ENCODE measurements at places on chromosomes 2 and 18. TPM values are rescaled to one million over a fixed set of nuclear protein-coding genes. Genes with fewer than 3 reads are reported as not detected.

GRCh38 chr2:209114588-209115240, 309.1 kb upstream of the MAP2 start:
- DNase-seq, result no peak

GRCh38 chr18:26547646-26548414, 523 bp downstream of the KCTD1 start:
- DNase-seq, result peak; percentile 66

- DNase-seq, result no peak
Measured at GRCh38 chr2:106117882-106118684, 76.0 kb downstream of the UXS1 start.

DNA sequence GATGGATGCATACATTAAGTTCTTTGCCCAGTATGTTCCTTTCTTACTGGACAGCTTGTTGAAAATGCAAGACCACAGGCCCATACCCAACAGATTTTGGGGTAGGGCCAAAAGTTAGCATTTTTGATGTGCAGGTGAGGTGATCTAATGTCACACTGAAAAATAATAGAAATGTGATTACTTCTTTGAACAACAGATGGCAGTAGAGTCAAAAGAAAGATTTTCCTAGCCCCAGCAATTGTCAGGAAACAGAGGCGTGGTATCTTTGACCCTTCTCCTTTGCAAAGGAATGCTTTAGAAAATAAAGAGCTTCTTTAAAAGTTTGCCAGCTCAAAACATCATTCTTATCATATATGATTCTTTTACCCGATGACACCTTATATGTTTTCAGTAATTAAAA, 343.6 kb upstream of the SYT4 start:
- no peak for DNase-seq

- no peak for DNase-seq
Measured at GRCh38 chr18:34933909-34934661, 107.1 kb upstream of the MAPRE2 start.

DNA sequence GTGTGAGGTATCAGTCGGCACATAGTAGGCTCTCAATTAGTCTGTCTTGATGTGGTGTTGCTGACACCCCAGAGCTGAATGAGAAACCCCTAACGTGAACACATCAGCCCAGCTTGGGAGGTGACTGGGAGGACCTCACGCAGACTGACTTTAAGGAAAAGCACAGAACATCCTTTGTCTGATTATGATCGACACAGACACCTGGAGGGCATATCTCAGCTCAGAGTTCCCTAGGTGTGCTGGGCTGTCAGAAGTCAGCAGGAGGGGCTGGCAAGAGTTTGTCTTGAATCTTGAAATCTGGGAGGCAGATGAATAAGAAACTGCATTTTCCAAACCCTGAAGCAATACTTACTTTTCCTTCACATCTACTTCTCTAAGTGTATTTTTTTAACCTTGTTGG, 16.8 kb upstream of the MYCN start:
- no peak for DNase-seq

DNA sequence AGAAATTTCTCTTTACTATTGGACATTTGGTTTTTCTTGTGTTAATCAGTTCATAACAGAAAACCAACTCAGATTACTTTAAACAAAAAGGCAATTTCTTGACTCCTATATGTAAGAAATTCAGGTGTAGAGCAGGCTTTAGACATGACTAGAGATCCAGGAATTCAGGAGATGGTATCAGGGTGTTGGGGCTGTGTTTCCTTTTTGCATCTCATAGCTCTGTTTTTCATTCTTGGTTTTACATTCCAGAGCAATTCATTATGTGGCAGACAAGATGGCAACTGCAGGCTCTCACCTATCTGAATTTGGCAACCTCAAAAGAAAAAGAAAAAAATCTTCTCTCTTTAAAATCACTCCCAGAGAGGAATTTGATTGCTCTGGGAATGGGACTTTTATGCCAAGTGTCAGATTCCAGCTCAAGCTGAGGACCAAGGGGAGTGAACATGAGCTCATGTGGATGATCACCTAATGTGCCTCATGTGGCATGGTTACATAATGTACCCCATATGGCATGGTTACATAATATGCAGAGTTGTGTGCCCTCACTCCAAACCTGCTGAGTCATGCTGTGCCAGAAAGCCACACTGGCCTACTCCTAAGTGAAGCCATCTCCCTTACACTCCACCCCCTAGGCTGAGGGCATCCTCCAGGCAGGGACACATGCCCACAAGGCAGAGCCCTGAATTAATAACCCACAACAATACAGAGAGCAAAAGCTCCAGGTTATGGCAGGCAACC, 282.7 kb downstream of the MBD2 start:
- no peak for DNase-seq

DNA sequence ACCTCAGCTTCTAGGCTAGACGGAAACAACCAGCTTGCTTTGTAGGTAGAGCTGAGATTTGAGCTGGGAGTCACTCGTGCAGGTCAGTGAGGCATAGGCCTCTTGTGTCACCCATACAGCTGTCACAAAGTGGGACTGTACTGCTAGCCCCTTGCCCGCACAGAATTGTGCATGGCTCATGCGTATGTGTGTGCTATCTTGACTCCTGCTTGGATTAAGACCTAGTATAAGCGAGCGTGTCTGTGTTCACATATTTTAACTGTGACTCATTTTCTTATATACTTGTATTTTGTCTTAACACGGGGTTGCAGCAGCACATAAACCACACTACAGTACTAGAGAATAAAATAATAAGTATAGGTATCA, 20.1 kb downstream of the CEP68 start:
- DNase-seq, result no peak

GRCh38 chr18:39326772-39327171, 1761.2 kb upstream of the CELF4 start:
- DNase-seq, result no peak

- DNase-seq, result no peak
Measured at GRCh38 chr2:81598453-81598852, 1293.9 kb upstream of the LRRTM1 start.

GRCh38 chr2:119753930-119754321, 5.8 kb upstream of the PTPN4 start:
- DNase-seq, result no peak

DNA sequence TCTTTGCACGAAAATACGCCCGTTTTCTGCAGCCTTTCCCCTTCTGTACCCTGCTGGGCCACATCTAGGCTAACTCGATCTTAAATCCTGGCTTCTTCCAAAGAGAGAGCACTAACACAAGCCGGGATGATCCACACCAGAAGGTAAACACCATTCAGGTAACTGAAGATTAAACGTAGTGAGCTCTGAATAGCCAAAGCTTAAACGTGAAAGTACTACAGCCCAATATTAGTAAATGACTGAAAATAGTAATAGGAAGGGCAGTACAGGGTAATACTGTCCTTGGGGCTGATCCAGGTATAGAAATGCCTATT, 422 bp upstream of the MRPL53 start:
- DNase-seq, result no peak

GRCh38 chr2:10016802-10017258, 26.5 kb upstream of the KLF11 start:
- DNase-seq, result no peak

DNA sequence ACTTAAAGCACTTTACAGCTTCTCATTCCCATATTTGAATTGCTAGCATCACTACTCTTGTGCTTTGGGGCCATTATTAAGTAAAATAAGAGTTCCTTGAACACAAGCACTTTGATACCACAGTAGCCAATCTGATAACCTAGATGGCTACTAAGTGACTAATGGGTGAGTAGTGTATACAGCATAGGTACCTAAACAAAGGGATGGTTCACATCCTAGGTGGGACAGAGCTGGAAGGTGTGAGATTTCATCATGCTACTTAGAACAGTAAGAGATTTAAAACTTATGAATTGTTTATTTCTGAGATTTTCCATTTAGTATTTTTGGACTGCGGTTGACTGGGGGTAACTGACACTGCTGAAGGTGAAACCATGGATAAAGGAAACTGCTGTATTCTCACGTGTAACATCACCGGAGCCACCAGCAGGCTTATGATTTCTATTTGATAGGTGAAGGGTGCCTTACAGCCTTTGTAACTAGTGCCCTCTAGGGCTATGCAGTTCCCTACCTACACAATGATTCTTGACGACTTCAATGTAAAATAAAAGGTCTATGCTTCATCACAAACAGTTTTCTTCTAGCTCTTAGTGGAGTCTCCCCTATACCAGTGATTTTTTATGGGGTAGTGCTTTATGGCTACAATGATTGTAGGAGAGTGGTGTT, 22.1 kb upstream of the CRIM1 start:
- DNase-seq, result no peak

- no peak for DNase-seq
Measured at GRCh38 chr2:44314362-44314761, 39.1 kb downstream of the SLC3A1 start.

Gene ELOA2
- not detected for total RNA-seq

Gene ALPG
- not detected for total RNA-seq

Gene DSG4
- not detected for total RNA-seq

Gene CPO
- 0.28 TPM for total RNA-seq

Gene MFSD6
- total RNA-seq, result 14.5 TPM

Gene GAL3ST2
- not detected for total RNA-seq

Gene PDE1A
- 2.4 TPM for total RNA-seq

Gene SLC11A1
- 12.8 TPM for total RNA-seq

Gene ZNF892
- total RNA-seq, result 2.7 TPM

Gene CCBE1
- 1.5 TPM for total RNA-seq

All from pancreas (tissue), 10 donors.